A549 treated with CpdA at 1 μM for 4 hours (cell line): ENCODE measurements at places on chromosomes 12 and 14. TPM values are rescaled to one million over a fixed set of nuclear protein-coding genes. Genes with fewer than 3 reads are reported as not detected.

The PTPRB gene
- total RNA-seq = 0.50 to 1.2 TPM (median 0.92 TPM) in 5 replicates

The MYH6 gene
- total RNA-seq = not detected in 5 replicates

The TRAFD1 gene
- 18.0 to 21.6 TPM (median 20.4 TPM) in 5 replicates for total RNA-seq

The SLC7A7 gene
- total RNA-seq = 9.2 to 15.7 TPM (median 11.5 TPM) in 5 replicates

The TMEM263 gene
- total RNA-seq = 27.9 to 34.2 TPM (median 31.8 TPM) in 5 replicates

The SDSL gene
- 21.4 to 28.4 TPM (median 24.1 TPM) in 5 replicates for total RNA-seq

The DCP1B gene
- 6.0 to 8.8 TPM (median 7.8 TPM) in 5 replicates for total RNA-seq

The TAOK3 gene
- 7.5 to 12.7 TPM (median 9.9 TPM) in 5 replicates for total RNA-seq

The PPP1R1A gene
- 0.10 to 0.21 TPM (median 0.11 TPM) in 3 of 5 replicates, not detected in the others for total RNA-seq
